NCI-H1092 treated with DMSO at 0.1 percent for 48 hours (cell line): ENCODE measurements at places on chromosomes 1 and 21.

GRCh38 chr1:68979891-68980290, 483.0 kb upstream of the DEPDC1 start:
- DNase-seq: no peak

DNA sequence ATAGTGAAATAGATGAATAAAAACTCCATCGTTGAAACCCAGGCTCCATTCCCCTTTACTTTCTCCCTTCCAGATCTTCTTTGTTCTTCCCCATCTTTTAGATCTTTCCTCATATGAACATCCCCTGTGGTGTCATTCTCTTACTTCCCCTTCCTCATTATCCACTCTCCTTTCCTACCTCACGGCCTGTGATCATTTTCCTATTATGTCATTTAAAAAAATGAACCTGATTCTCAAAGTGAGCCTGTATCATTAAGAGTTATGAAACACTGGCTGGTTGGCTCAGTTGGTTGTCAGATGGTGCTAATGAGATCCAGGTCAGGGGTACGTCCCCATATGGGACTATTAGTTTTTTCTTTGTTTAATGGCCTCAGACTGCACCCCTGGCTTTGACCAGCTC, 38.3 kb downstream of the TCEANC2 start:
- DNase-seq: no peak

GRCh38 chr1:27752360-27752759, 20.7 kb upstream of the STX12 start:
- peak; percentile 5 for DNase-seq

DNA sequence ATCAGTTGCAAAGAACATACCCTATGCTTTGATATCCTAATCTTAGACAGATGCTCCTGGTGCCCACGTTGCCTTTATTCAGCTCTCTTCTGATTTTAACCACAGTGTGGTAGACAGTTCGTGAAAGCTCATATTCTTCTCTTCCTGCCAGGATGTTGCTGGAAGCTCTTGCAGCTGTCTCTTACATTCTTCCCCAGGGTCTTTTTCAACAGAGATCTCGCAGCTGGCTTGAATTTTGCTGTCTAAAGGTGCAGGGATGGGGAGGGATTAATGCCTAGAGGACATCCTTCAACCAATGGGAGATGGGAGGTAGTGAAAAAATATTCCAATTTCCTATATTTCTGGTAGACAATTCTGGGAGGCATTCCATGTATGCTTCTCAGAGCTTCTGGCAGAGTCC, 150.0 kb upstream of the APP start:
- no peak for DNase-seq

GRCh38 chr1:52045236-52045635, 9.8 kb downstream of the TXNDC12 start:
- no peak for DNase-seq
